ENCODE measurements at places on chromosomes 16 and 17.
A peak's percentile ranks its signal among the peaks of the same experiment; 100 is the strongest.

GRCh38 chr16:63614429-63614828 lies 1507.4 kb downstream of the CDH11 start:
- no peak for DNase-seq

GRCh38 chr17:17395885-17396284 lies 80.9 kb upstream of the MED9 start:
- DNase-seq = no peak

DNA sequence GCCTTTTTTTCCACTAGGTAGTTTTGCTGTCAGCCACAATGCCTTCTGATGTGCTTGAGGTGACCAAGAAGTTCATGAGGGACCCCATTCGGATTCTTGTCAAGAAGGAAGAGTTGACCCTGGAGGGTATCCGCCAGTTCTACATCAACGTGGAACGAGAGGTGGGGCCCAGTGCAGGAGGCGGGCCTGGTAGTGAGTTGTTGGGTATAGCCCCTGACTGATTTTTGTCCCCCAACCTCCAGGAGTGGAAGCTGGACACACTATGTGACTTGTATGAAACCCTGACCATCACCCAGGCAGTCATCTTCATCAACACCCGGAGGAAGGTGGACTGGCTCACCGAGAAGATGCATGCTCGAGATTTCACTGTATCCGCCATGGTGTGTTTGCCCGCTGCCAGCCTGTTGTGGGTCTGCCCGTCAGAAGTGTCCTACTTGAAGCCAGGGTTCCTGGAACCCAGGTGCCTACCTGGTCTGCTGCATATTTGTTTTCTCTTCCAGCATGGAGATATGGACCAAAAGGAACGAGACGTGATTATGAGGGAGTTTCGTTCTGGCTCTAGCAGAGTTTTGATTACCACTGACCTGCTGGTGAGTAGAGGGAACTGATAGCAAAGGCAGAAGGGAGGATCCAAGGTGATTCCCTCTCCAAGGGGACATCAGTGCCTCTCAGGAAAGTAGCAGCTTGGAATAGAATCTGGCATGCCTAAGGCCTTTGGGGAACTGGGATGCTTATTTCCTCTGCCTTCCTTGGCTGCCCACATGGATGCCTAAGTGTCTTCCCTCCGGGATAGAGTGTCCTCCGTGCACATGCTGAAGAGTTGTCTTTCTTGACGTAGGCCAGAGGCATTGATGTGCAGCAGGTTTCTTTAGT lies 1.9 kb upstream of the CD68 start:
- no peak for DNase-seq

DNA sequence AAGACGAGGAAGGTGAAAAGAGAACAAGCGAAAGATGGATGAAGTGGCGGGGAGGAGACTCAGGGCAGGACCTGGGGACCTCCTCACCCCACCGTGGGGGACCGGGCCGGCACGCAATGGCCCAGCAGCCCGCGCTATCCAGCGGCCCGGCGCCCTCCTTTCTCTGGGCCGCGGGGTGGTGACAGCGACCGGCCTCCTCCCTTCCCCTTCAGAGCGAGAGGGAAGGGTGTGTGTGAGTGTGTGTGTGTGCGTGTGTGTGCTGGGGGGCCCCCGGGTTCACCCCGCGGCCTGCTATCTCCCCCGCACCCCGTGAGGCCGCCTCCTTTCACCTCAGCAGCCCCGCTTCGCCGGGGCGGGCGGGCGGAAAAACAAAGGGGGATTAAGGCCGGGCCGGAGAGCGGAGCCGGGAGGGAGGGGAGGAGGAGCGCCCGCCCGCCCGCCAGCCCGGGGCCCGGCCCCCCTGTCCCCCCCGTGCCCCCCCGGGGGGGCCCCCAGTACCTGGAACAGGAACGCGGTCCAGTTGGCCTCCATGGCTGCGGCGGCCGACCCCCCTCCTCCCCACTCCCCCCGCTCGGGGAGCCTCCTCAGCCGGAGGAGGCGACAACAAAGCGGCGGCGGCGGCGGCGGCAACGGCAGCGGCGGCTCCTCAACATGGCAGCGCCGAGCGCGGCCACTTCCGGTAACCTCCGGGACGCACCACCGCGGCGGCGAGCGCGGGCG lies at the start of gene VEZF1:
TSS of gene VEZF1 (minus strand) at position 674 of the 720 bp plus-strand sequence. CDS start at position 531, 143 bp downstream.
- peak; percentile 61 for DNase-seq

- DNase-seq = no peak
Observed at GRCh38 chr16:3032624-3033023, 4.1 kb downstream of the BICDL2 start.

DNA sequence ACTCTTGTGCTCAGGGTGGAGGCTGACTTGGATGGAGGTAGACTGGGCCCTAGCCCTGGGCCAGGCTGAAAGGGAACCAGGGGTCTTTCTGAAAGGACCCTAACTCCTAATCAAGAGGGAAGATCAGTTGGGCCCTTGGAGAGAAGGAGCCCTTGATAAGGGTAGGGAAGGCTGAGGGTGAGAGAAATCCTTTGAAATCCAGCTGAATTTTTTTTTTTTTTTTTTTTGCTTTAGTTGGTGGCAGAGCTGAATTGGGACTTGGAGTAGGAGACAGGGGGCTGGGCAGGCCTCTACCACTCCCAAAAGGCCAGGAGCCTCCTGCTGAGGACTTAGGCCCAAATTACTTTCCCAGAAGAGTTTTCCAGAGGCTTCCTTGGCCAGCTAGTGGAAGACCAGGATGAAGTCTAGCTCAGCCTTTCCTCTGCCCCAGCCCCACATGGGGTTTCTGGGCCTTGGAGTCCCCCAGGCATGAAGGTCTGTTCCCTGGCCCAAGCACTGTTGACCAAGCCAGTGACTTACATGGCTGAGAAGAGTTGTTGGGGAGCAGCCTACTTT lies 643 bp upstream of the HOXB3 start:
- no peak for DNase-seq

DNA sequence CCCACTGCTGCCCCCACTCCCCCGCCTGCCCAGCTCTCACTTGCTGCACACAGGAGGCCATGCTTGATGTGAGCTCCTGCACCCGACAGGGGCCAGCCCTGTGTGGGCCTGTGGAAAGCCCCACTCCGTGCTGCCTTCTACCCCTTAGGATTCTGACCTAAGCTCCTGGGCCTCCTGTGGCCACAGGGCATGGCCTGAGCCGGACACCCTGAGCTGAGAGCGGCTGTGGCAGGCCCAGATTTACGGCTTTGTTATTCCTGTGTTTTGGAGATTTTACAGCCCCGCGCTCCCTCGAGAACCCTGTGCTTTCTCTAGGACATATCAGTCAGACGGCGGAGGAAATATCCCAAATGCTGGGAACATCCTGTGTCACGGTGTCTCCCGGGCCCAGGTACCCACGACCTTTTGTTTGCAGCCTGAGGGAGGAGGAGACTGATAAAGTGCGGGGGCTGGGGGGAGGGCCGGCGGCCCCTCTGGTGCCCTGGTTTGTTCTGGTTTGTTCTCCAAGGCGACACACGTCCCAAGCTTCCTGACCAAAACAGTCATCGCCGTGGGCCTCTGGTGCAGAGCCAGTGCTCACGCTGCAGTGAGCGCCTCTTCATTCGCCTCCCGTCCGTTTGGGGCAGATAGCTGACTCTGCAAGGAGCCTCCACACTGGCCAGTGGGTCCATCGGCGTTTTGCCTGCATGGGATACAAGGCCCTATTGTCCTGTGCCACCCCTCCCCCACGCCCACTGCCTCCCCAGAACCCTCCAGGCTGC lies 363.4 kb downstream of the C16orf95 start:
- no peak for DNase-seq

- no peak for DNase-seq
Observed at GRCh38 chr17:35923609-35924114, 6.9 kb downstream of the RDM1 start.

- DNase-seq = no peak
Observed at GRCh38 chr16:80541306-80541694, 507 bp downstream of the DYNLRB2 start.

GRCh38 chr16:78843978-78844377 lies 744.5 kb downstream of the WWOX start:
- no peak for DNase-seq

GRCh38 chr16:31063843-31064611 lies 10.0 kb downstream of the ZNF668 start:
- DNase-seq = no peak

GRCh38 chr17:358491-359151 lies 6.0 kb upstream of the RPH3AL start:
- DNase-seq = no peak

DNA sequence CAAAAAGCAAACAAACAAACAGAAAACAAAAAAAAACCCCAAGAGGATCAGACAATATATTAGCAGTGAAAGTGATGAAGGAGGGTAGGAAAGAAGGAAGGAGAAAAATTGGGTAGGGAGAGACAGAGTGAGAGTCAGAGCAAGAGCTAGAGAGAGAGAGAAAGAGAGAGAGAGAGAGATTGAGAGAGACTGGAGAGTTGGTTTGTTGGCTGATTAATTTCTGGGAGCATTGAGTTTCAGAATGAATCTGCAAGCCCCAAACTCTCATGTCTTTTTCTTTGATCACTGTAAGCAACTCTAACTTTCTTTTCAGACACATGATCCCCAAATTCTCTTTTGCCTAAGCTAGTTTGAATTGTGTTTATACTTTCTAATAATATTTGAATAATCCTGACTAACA lies 388.1 kb downstream of the SHISA9 start:
- no peak for DNase-seq

GRCh38 chr16:54512467-54512995 lies 225.9 kb upstream of the IRX3 start:
- DNase-seq = no peak
